ENCODE measurements at places on chromosomes 3 and 15.

DNA sequence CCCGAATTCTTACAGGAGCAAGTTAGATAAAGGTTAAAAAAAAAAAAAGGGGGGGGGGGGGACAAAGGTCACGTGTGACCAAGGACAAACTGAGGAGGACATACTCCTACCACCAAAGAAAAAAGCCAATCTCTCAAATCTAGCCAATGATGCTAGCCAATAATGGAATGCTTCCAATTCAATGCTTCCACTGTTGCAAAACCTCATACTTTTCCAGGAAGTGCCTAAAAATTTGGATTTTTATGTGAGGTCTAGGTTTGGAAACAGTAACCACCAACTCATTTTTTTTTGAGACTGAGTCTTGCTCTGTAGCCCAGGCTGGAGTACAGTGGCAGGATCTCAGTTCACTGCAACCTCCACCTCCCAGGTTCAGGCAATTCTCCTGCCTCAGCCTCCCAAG lies 11.4 kb downstream of the MSL2 start:
- DNase-seq: no peak

GRCh38 chr3:107106316-107106715 lies 270.9 kb upstream of the CCDC54 start:
- DNase-seq: no peak

GRCh38 chr3:41682996-41683395 lies 278.9 kb downstream of the ULK4 start:
- no peak for DNase-seq

GRCh38 chr15:52213206-52213605 lies 22.0 kb upstream of the GNB5 start:
- DNase-seq: no peak

DNA sequence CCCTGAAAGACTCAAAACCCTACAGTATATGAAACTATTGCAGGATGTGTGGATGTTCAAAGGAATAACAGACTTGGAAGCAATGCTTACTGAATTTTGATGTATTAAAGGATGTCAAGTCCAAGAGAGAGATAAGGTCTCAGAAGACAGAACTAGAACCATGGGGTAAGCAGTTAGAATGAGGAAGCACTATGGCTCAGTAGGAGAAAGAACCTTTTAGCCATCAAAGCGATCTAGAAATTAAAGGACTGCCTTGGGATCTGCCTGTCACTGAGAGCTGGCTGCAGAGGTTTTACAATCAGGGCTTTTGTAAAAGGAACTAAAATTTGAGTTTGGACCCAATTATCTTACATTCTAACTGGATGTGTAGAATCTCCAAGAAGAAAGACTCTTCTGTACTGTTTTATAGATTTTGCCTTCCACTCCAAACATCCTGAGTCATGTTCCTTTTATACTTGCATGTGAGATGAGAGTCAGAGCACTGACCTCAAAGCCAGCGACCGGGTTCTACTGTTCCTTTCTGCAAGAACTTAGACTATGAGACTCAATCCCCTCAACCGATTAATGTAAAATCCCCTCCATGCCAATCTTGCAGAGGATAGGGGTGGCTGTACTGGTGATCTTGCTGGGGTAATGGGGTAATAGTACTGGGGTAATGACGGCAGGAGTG lies 412.3 kb upstream of the TPRG1 start:
- DNase-seq: no peak

DNA sequence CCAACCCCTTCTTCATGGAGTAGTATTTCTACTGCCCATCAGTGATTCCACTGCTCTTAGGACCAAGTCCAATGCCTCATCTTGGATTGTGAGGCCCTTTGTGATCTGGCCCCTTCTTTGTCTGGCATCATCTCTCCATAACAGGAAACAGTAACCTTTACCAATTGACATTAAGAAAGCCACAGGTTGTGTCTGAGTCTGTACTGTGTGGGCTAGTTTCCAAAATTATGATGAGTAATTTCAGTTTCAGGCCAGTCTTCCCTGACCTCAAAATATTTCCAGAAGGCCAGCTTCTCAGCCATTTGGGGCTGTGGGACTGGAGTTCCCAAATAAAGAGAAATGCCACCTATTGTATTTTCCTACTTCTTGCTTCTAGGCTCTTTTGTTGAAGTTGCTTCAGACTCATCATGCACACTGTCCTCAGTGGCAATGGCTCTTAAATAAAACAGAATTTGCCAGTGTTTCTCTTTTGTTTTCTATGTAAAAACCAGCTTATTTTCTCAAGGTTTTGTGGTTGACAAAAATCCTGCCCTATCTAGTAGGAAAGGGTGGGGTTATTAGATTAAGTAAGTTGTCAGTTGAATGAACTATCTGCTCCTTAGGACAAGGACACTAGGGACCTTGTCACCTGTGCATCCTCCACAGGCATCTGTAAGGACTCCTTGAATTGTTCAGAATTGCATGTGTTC lies 47.0 kb upstream of the ACKR4 start:
- no peak for DNase-seq

DNA sequence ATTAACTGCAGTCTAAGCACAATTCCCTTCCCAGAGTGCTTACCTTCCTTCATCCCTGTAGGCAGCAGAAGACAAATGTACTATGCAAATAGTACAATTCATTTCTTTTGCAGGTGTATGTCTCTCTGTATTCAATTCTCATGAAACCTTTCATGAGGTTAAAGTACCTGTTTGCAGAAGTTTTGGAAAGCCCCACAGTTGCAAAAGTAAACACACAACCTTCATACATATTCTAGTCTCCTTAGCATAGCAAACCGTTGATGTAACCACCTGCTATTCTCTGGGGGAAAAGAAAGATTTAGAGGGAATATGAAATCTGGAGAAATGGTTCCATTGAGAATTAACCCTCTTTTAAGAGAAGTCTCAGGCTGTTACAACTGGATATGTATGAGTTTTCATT lies 200.3 kb upstream of the SUCLG2 start:
- DNase-seq: no peak

DNA sequence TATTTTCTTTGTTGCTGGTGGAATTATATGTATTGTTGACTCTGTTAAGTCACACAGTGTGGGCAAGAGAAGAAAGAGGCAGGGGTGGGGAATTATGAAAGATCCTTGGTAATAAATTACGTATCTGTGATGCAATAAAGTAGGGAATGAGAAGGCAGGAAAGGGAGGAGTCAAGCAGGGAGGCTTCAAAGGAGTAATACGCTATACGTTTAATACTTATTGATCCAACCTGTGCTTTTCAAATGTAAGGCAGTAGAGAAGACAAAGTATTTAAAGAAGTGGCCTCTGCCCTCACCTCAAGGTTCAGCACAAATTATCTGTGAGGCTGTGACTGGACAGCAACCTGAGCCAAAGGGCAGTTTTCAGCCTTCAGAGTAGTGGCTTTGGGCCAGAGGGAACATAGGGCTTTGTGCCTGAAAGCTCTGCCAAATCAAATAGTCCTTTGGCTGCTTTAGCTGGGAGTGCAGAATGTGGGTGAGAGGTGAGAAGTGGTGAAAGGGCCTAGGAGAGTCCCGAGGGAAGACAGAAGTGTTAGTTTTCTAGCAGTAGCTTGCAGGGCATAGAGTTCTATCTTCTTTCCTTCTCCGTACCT lies 1.2 kb upstream of the PLIN1 start:
- no peak for DNase-seq

- peak; percentile 6 for DNase-seq
Measured at GRCh38 chr15:74240897-74241614, 4.9 kb downstream of the CCDC33 start.

DNA sequence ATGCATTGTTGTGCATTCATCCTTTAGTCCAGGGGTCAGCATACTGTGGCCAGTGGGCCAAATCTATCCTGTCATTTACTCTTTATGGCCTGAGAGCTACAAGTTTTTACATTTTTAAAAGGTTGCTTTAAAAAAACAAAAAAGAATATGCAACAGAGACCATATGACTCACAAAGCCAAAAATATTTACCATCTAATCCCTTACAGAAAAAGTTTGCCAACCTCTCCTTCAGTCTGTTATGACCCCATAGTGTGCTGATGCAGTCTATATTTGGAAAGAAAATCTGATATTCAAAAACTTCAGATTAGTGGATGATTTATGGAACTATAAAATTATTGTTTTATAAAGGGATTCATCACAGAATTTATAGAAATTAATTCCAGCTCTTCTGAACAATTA lies 237.5 kb upstream of the IL12A start:
- DNase-seq: no peak

GRCh38 chr3:143895805-143896204 lies 47.5 kb upstream of the SLC9A9 start:
- peak; percentile 6 for DNase-seq

DNA sequence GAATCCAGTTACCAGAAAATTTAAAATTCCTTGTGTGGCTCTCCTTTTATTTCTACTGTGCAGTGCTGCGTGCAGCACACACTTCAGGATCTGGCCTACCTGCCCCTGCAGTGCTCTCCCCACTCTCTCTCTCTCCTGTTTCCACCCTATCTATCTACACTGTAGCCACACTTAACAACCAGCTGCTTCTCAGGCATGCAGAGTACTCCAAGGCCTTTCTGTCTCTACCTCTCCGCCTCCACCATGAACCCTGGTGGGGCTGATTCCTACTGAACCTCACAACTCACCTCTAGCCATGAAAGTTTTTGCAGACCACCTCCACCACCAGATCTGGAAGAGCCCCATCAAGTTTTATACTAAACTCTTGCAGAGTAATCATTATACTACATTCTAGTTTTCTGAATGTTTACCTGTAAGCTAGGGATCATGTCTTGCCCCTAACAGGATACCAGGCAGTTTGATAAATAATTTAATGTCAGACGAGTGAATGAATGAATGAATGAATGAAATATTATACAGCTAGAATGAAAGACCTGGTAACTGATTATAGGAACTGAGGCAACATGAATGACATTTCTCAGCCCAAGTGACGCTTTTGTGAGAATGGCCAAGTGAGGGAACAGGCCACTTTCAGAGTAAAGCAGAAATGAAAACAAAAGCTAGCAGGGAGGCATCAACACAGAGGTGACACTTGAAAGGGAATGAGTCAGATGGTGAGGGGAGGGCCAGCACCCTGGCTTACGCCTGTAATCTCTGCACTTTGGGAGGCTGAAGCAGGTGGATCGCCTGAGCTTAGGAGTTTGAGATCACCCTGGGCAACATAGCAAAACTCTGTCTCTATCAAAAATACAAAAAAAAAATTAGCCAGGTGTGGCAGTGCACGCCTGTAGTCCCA lies 363.5 kb downstream of the FOXP1 start:
- DNase-seq: no peak

DNA sequence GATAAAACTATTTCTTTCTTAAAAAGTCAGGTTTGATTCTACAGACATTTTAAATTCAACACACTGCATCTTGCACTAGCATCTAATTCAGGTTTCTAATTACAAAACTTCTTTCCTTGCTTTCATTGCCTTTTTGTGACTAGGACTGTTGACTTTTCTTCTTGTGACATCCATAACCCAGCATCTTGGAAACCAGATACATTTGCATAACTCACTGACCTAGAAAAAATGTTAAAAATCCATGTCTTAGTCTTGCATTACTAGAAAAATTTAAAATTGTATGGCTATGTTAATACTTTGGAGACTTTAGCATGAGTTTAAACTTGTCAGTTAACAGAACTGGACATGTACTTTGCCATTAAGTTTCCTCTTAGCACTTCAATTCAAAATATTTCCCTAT lies 72.7 kb downstream of the DTWD1 start:
- DNase-seq: no peak

GRCh38 chr3:24963762-24964625 lies 464.1 kb upstream of the RARB start:
- DNase-seq: peak; percentile 24

DNA sequence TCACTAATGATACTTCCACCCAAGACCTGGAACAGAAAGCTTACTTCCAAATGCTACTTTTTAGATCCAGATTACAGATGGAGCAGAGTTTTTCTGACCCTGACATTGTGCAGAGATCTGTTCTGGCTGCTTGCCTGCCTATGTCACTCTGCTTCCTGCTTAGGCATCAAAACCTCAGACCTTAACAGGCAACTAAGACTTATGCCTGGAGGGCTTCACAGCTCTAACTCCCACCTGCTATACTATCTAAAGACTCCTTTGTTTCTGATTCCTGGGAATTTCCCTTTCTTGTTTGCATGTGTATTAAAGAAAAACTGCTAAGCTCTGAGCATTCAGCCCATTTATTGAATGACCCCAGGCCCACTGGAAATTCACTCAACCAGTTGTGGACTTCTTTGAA lies 157.4 kb upstream of the NPHP3 start:
- no peak for DNase-seq

DNA sequence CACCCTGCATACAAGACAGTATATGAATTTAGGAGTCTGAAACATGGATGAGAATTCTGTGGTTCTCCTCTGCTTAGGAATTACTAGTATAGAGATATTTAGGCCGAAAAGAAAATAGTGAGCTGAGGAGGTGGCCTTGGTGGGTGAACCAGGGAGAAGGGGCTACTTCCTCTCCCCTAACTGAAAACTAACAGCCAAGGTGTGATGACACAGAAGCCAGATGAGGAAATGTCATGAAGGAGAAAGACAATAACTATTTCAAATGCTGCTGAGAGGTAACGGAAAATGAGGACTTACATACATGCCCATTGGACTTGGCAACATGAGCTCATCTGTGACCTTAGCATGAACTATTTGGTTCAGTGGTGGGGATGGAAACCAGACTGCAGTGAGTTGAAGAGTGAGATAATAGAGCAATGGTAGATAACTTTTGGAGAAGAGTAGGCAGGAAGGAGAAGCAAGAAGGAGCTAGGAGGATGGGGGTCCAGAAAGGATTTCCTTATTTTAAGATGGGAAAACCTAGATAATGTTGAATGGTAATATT lies 114.4 kb upstream of the TSPAN3 start:
- no peak for DNase-seq

DNA sequence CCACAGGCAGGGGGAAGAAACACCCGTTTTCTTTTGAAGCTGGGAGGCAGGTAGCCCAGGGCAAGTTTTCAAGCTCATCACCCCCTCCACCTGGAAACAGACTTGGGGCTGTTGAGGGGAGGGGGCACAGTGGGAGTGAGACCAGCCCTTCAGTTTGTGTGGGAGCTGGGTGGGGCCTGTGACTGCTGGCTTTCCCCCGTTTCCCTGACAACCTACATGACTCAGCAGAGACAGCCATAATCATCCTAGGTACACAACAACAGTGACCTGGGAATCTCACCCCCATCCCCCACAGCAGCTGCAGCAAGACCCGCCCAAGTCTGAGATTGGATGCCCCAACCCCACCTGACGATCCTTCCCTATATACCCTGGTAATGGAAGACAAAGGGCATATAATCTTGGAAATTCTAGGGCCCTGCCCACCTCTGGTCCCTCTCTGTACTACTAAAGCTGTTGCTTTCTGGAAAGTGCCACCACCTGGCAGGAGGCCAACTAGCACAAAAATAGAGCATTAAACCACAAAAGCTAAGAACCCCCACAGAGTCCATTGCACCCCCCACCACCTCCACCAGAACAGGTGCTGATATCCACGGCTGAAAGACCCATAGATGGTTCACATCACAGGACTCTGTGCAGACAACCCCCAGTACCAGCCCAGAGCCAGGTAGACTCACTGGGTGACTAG lies 422.2 kb upstream of the SGO1 start:
- no peak for DNase-seq
